ENCODE measurements at places on chromosomes 11 and 22. TPM values are rescaled to one million over a fixed set of nuclear protein-coding genes. Genes with fewer than 3 reads are reported as not detected.

CNTN5 gene
- 0.98 TPM for total RNA-seq

SMC1B gene
- not detected for total RNA-seq

FRMD8 gene
- 52.2 TPM for total RNA-seq

CALCB gene
- 1.0 TPM for total RNA-seq

SLC22A6 gene
- not detected for total RNA-seq

OR51B2 gene
- total RNA-seq, result not detected

PHETA2 gene
- total RNA-seq, result 15.4 TPM

- peak; percentile 36 for DNase-seq
These were observed 1.1 kb downstream of the TAF1D start for GRCh38 chr11:93740031-93740729.

DNA sequence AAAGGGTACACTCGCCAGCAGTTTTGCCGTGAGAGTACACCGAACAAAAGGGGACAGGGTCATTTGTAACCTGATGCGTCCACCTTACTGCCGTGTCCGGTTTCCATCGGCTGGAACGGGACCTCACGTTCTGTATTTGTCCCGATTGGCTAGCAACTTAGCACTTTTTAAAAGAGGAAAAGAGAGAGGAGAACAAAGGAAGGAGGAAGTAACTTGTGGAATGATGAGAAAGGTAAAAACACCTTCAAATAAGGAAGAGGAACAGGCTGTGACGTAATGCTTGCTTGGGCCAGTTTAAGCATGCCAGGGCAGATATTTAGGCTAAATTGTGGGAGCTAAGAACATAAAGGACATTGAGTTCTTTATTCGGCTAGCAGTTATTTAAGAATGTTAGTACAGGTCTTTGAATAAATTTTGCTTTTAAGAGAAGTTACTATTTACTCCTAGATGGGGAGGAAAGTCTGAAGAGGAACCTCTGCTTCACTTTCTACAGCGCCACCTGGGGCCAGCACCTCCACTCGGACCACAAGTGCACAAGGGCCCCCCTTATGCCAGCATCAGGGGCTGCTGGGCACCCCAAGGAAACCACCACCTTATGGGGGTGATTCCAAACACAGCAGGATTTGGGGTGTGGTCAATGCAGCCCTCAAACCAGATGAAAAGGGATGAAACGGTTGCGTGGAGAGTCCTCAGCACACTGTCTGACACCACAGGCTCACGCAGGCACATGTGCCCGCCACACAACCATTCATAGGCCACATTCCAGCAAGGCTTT lies 5.8 kb downstream of the ARSA start:
- DNase-seq, result no peak

- DNase-seq, result no peak
These were observed 7.3 kb upstream of the PLEKHA7 start for GRCh38 chr11:17021511-17021910.

- DNase-seq, result no peak
These were observed 52.1 kb downstream of the SMCO4 start for GRCh38 chr11:93490996-93491618.

DNA sequence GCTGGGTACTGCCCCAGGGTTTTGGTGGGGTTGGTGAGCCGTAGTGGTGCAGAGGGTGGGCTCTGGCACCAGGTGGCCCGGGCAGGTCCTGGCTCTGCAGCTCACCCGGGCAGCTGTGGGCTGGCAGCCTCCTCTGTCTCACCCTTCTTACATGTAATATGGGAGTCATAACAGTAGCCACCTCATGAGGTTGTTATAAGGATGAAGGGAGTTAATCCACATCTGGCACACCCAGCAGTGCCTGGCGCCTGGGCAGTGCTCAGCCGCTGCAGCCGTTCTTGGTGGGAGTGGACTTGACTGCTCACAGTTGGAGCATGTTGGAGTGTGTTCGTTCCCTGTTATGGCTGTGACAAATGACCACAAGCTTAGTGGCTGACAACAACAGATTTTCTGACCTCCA lies 28.7 kb downstream of the IGHMBP2 start:
- peak; percentile 55 for DNase-seq

GRCh38 chr22:29719899-29720645 lies at the start of gene CABP7:
Gene CABP7, plus strand, starts transcription at chr22:29720003. Its CDS starts 422 bp downstream, at chr22:29720425.
- peak; percentile 72 for DNase-seq

GRCh38 chr11:94740083-94741021 lies 27.8 kb upstream of the AMOTL1 start:
- no peak for DNase-seq

GRCh38 chr11:8285228-8285627 lies 21.6 kb upstream of the LMO1 start:
- DNase-seq, result no peak

GRCh38 chr11:61474013-61474643 lies 34.4 kb upstream of the LRRC10B start:
- DNase-seq, result no peak

GRCh38 chr11:46733234-46733633 lies 14.2 kb downstream of the F2 start:
- DNase-seq, result no peak

DNA sequence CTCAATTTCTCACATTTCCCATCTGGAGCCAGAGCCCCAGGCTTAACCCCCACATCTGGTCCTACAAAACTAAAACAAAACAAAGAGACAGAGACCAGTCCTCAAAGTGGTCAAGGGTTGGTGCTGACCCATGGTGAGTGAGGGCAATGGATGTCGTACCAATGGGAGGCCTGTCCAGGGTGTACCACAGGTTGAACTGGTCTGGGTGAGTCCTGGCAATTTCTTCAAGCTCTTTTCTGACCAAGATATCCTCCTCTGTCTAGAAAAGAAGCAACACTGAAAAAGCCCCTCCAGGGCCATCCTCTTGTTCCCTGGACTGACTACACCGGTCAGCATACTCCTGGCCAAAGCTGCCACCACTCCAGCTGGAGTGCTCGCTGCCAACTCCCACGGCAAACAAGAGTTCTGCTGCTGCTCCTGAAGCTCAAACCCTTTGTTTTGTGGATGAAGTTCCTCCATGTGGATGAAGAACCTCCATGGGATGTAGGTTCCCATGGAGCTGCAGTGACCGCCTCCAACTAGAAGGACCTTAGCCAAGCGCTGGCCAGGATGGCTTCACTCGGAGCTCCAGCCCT lies 6.9 kb downstream of the CYB5R2 start:
- no peak for DNase-seq

DNA sequence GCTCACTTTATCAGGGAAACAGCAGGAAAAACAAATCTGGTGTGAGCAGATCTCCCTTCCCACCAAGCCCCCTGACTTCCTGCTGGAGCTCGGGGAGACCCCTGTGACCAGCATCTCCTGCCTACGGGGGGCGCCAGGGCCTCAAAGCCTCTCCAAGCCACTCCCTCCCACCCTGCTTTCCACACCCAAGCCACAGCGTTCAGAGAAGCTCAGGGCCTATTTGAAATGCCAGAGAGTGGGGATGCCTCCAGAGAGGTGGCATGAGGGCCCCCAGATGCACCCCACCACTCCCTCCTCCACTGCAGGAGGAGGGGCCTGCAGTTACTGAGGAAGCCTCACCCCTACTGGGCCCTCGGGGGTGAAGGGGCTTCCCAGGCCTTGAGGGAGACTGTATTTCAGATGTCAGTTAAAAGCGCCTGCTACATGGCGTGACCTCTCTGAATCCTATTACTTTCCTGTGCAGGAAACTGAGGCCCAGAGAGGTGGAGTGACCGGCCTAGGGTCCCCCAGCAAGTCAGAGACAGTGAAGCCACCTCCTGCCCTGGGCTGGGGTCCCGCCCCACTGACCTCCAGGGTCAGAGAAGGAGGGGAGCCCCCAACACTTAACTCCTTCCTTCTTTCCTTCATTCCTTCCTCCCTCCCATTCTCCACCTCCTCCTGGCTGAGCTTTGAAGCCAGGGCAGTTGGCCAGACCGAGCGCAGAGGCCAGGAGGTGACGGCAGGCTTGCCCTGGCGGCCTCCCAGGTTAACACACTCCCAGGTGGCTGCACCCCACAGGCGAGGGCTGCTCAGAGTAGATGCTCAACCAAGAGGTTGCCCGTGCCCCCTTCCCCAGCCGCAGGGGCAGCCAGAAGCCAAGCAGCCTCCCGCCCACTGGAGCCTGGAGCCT lies 6.0 kb upstream of the CDKN1C start:
- no peak for DNase-seq

DNA sequence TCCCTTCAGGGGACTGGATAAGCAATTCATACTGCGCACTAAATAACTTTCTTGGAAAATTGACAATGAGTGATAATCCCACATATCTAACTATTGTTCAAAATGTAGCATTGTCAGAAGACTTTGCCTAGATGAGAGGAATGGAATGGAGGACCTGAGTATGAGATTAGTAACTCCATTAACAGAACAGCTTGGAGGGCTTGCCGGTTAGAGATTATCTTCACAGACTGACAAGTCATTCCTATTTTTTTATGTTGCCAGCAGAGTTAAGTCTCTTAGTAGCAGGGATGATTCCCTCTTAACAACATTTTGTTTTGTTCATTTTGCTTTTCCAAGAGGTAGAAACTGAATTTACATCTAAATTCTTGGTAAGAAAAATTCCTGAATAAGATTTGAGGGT lies 7.1 kb upstream of the BACE1-AS start:
- no peak for DNase-seq

DNA sequence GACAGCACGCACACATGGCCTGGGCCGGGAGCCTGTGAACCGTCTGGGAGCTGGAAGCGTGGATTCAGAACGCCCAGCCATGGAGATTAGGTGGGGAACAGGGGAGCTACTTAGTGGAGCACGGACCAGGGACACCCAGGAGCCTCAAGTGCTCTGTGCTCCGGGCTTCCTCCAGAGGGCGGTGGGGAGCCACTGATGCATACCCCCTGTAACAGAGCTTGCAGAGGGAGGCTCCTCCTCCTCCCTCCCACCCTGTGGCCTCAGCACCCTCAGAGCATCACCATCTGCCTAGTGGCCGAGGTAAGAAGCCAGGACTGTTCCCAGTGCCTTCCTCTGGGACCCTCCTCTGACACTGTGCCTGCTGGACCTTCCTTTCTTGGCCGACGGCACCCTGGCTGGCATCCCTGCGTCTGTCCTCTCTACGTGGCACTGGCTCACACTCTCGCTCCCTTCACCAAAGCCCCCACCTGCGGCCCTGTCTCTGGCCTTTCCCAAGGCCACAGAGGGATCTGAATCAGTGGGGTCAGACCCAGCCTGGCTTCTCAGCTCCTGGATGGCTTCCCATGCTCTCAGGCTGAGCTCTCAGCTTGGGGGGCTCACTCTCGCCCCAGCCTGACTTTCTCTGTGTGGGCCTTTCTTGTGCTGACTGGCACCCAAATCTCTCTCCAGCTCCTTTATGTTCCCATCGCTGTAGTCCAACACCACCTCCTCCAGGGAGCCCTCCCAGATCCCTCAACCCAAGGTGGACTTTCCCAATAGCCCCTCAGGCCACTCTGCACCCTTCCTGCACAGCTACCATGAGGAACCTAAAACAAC lies 780.9 kb downstream of the BRD1 start:
- peak; percentile 36 for DNase-seq

DNA sequence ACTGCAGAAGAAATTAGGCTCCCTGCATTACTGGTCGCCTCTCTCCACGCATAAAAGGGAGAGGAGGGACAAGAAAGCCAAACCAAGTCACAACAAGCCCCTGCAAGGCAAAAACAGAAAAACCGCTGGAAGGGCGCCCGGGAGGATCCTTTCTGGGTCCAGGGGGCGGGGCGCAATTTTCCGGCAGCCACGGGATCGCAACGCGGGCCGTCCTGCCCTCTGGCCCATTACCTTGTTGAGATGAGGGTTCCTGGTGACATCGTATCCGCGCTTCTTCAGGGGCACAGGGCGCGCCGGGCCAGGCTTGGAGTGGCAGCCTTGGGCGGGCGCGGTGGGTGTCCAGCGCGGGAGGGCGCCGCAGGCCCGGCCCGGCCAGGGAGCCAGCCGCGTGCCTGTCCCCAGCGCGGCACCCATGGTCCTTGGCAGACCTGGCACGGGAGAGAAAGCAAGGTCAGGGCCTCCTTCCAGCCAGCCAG lies 847 bp downstream of the ME3 start:
- DNase-seq, result peak; percentile 56

DNA sequence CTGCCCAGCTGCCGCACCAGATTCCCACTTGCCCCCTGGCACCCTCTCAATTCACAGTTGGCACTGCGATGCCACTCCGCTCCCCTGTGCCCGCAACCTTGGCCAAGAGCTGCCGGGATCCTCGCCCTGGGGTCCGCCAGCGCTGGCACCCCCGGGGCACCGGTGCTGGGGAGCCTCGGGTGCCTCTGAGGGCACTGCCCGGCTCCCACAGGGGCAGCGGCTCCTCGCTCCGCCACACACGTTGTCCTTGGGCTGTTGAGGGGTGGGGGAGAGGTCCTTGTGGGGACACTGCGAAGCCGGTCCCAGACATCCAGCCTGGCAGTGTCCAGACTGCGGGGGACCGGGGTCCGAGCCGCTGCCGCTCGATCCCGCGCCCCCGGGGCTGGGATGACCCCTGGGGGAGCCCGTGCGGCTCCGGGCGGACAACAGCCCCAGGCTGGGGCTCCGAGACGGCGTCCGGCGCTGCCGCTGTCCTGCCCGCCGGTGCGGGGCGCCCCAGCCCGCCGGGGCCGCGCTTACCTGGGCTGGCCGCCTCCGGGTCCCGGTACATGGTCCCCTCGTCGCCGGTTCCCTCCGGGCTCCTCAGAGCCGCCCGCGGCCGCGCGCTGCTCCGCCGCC lies 496 bp downstream of the SYT7 start:
- no peak for DNase-seq

GRCh38 chr11:76631566-76632308 lies 38.8 kb downstream of the LRRC32 start:
- no peak for DNase-seq
